ENCODE measurements at places on chromosomes 11 and 22. TPM values are rescaled to one million over a fixed set of nuclear protein-coding genes. Genes with fewer than 3 reads are reported as not detected.

DNA sequence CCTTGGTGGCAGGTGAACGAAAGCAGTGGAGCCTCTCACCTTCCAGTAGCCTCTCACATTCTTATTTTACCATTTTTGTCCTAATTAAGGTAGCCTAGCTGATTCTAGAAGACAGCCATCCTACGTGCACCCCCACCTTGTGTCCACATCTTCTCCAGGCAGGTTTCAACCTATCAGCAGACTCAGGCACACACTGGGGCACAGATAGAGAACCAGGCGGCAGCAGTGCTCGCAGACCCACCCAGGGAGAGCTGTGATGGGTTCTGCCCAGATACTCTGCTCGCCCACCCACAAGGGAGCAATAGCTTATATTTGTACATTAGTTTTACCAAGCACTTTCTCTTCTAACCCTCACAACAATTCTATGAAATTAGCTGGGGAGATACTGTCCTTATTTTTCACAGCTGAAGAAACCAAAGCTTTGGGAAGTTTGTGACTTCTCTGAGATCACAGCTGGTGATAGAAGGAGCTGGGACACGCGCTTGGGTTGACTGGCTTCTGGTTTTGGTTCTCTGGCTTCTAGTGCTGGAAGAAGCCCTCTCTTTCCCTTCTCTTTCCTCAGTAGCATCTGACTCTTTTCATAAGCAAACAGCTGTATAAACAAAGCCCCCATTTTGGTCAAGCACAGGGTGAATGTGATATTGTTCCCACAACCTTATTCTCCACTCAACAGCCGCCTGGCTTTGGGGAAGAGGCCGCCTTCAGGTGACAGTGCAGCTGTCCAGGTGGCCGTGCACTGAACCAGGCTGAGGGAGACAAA lies 36.9 kb downstream of the PPP2R1B start:
- H3K4me3 ChIP-seq = no peak overlapping the region
- H3K4me1 ChIP-seq = peaks cover 29% of the 10 kb centered on the region
- H3K27me3 ChIP-seq = no peaks in the 10 kb centered on the region
- H3K27ac ChIP-seq = no peak overlapping the region

TRIM51 gene
- not detected for total RNA-seq

GRCh38 chr22:43992331-43992821 lies 31.7 kb upstream of the PARVB start:
- H3K4me3 ChIP-seq = no peak overlapping the region
- H3K27ac ChIP-seq = no peak overlapping the region
- H3K4me1 ChIP-seq = peaks cover 7% of the 10 kb centered on the region
- peaks cover 60% of the 10 kb centered on the region for H3K36me3 ChIP-seq
- H3K27me3 ChIP-seq = no peaks in the 10 kb centered on the region
- peak; percentile 78 for DNase-seq

DNA sequence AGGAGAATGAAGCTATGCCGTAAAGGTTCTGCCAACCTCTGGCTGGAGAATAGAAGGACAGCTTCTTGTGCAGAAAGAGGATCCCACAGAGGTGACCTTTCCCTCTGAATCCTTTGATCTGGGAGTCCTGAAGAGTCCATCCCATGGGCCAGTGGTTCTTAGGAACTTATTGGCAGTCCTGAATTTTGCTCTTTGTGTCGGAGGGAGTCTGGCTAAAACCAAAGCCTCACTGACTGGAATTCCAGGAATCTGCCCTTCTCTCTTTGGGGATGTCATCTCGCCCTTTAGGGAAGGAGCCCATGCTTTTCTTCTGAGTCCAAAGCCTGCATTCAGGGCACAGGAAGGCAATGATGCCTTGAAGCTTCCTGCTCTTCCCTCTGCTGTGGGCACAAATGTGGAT lies 45.5 kb downstream of the PKNOX2 start:
- peaks cover 8% of the 10 kb centered on the region for H3K27me3 ChIP-seq
- H3K36me3 ChIP-seq = no peaks in the 10 kb centered on the region
- no peak overlapping the region for H3K27ac ChIP-seq
- no peak overlapping the region for H3K4me3 ChIP-seq
- no peak for DNase-seq
- H3K4me1 ChIP-seq = peaks cover 1% of the 10 kb centered on the region

GRCh38 chr22:49948958-49949913 lies 11.3 kb upstream of the PIM3 start:
- H3K27ac ChIP-seq = no peak overlapping the region
- no peak for DNase-seq
- H3K4me1 ChIP-seq = peaks cover 36% of the 10 kb centered on the region
- H3K4me3 ChIP-seq = no peak overlapping the region
- no peaks in the 10 kb centered on the region for H3K27me3 ChIP-seq
- H3K36me3 ChIP-seq = no peaks in the 10 kb centered on the region

DNA sequence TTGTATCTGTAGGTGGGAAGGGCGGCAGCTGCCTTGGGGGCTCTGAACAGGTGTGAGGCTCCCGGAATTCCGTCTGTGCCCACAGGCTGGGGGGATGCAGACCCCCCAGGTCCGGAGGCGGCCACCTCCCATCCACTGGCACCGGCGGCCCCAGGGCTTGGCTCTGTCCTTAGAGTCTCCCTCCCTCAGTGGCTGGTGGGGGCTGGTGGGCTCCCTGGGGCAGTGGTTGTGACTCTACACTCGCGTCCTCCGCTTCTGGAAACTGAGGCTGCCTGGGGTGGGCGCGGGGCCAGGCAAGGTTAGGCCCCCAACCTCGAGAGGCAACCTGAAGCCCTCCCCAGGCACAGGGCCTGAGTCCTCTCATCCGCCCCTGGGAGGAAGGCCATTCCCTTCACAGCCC lies 1305.4 kb downstream of the BRD1 start:
- no peaks in the 10 kb centered on the region for H3K36me3 ChIP-seq
- no peak overlapping the region for H3K4me3 ChIP-seq
- H3K27me3 ChIP-seq = no peaks in the 10 kb centered on the region
- DNase-seq = no peak

DNA sequence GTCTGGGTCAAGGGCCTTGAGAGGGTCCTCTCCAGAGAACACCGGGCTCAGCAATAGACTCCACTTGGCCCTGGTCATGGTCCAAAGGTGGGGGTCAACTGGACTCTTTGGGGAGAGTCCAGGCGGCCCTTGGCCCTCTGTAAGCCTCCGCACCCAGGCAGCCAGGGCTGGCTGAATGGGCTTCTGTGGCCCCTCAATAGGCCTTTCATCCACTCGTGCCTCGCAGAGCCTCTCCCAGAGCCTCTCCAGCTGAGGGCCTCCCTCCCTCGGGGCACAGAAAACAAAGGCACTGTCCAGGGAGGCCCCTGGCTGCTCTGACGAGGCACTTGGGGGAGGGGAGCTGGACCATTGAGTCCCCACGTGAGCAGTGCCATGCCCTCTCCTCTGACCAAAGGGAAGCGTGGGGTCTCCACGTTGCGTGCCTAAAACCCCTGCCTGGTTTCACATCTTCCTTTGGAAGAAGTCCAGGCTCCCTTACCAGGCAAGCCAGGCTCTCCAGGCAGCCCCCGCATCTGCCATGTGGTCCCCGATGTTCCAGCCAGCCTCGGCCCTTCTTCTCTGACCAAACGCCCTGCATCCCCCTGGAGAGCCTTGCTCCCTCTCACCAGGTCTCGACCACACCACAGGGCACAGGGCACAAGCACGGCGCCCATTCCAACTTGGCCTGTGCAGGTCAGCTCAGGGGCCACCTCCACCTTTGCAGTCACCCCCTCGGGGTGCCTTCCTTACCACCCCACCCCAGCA lies 15.5 kb downstream of the KIAA0930 start:
- H3K27me3 ChIP-seq = no peaks in the 10 kb centered on the region
- no peak for DNase-seq
- no peak overlapping the region for H3K27ac ChIP-seq
- 0 out of 2 replicates have a peak, but pooled peaks cover 2% of the 10 kb centered on the region for H3K36me3 ChIP-seq

DMC1 gene
- 0.18 TPM for total RNA-seq

TMEM80 gene
- total RNA-seq = 5.6 TPM

DNA sequence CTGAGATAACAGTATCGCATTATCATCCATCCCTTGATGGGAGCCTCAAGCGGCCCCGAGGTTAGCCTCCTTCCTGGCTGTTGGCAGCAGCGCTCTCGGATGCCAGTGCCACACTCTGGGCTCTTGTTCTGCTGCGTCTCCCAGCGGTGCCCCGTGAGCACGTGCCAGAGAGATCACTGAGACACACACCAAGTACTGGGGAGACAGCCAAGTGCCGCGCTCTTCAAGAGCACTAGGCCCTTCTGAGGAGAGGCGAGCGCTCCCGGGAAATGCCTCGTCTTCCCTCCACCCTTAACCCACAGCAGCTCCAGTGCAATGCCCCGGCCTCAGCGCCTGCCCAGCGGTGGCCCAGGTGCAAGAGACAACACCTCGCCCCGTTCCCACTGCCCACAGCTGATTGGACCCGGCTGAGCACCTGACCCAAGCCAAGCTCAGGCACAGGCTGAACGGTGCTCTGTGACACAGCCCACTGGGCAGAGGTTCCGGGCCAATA lies 248.3 kb upstream of the NARS2 start:
- H3K4me1 ChIP-seq = peaks cover 10% of the 10 kb centered on the region
- no peaks in the 10 kb centered on the region for H3K27me3 ChIP-seq
- no peak overlapping the region for H3K27ac ChIP-seq

OR51E1 gene
- not detected for total RNA-seq

DNA sequence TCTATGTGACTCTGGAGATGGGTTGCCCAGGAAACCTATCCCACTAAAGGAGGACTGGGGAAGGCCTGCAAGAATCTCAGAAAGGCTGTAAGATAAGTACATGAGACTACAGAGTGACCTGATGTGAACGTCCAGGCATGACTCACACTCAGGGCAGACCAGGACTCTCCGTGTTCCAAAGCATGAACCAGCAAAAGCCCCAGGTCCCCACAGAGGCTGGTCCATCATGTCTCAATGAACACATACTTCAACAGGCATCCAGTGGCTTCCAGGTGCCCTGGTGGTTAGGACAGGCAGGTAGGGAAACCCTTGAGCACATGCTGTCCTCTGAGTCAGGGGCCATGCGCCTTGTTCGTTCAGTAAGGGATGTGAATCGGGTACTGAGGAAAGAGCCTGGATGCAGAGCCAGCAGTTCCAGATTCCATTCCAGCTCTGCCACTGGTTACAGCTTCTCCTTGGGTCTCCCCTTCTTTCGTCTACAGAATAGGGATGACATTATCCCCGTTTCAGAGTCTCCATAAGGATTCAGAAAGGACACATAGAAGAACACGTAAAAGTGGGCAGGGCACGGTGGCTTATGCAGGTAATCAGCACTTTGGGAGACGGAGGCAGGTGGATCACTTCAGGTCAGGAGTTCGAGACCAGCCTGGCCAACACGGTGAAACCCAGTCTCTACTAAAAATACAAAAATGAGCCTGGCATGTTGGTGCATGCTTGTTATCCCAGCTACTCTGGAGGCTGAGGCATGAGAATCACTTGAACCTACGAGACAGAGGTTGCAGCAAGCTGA lies 129.0 kb upstream of the TEAD1 start:
- H3K4me3 ChIP-seq = no peak overlapping the region
- no peaks in the 10 kb centered on the region for H3K27me3 ChIP-seq
- DNase-seq = peak; percentile 59
- H3K4me1 ChIP-seq = peaks cover 27% of the 10 kb centered on the region
- no peaks in the 10 kb centered on the region for H3K36me3 ChIP-seq
